ENCODE measurements at places on chromosomes 6 and 20. TPM values are rescaled to one million over a fixed set of nuclear protein-coding genes. Genes with fewer than 3 reads are reported as not detected.

DNA sequence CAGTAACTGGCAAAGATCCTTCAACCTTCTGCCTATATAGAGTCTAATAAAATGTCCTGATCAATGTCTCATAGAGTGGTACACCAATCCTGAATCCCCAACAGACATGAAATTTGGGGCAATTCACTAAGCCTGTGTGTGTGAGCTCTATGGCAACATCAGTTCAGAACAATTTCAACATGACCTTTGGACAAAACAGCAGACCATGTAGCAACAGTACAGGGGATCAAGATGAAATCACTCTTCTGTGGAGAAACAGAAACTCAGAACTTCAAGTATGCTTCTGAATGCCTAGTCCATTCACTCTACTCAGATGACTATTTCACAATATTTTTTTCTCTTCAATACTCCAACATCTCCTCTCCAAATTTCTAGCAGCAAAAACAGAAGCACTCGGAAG lies 49.1 kb upstream of the OPRM1 start:
- no peak for DNase-seq

DNA sequence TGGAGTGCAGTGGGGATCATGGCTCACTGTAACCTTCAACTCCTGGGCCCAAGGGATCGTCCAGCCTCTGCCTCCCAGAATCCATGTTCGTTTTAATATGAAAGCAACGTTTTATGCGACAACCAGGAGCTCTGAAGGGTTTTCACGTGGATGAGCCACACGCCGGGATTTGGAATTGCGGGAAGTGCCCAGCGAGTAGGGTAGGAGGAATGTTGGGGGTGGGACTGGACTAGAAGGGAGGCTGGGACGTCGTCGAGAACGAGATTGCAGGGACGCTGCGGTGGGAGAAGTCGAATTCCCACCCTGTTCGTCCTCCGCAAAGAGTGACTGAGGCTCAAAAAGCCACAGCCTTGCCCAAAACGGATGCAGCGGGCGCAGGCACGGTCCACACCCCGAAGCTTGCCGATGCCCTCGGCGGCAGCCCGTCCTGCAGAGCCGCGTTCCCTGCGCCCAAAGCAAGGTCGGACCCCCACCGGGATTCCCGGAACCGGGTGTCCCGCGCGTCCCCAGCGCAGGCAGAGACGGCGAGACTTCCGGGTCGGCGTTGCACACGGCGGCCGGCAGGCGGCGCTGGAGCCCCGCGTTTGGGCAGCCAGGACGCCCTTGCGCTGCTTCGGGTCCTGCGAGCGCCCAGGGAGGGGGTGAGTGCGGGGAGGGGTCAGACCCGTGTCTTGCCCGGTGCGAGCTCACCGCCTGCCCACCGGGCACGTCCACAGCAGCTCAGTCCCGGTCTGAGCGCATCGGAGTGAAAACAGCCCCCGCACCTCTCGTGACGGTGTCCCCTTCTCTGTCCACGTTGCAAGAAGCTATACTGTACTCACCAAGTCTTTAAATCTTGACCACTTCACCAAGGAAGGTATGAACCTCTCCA lies 87.8 kb downstream of the DHX35 start:
- DNase-seq = peak; percentile 93

DNA sequence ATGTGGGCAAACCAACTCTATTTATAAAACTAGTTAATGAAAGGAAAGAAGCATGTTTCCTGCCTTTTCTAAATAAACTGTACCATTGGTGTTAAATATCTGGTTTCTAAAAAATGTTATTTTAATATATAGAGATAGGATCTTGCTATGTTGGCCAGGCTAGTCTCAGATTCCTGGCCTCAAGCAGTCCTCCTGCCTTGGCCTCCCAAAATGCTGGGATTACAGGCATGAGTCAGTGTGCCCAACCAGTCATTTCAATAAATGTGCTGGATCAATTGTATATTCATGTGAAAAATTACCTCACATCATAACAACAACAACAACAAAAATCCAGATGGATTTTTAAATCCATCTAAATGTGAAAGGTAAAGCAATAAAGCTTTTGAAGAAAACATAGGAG lies 80.3 kb downstream of the CDS2 start:
- no peak for DNase-seq

DNA sequence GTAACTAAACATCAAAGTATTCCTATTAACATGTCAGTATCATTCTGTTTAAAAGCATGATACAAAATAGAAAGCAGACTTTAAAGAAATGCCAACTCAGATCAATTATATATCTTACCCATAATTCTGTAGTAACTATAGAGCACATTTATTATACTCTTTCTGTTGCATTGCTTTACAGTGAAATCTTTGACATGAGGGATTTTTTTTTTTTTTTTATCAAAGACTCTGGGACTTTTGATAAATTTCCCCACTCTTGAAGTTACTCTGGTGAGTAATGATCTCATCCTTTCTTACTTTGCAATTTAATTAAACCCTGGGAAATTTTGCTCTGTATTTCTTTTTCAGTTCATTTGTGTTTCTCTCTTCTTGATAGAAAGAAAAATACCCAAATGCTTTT lies 17.4 kb downstream of the ADGRF4 start:
- DNase-seq = no peak

DNA sequence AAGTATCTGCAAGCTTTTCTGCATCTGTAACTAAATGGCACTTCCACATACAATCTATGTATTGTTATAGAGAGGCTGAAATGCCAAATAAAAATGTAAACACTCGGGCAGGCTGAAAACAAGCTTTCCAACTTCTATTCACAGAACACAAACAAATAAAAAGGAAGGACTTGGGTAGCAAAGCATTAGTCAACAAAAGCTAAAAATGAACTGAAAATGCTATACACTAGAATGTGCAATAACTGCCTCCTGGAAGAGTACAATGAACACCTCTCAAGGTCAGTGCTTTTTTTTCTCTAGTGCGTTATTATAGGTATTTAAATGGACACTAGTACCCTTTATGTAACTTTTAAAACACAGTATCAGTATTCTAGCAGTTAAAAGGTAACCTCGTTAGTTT lies 31.4 kb downstream of the STK38 start:
- DNase-seq = no peak

Gene UCKL1
- 44.3 TPM for total RNA-seq

Gene MCM3
- 32.7 TPM for total RNA-seq

- DNase-seq = no peak
These were observed 11.5 kb downstream of the ATP9A start for GRCh38 chr20:51756653-51757052.

- peak; percentile 52 for DNase-seq
These were observed 94.4 kb upstream of the CD93 start for GRCh38 chr20:23180451-23180921.

DNA sequence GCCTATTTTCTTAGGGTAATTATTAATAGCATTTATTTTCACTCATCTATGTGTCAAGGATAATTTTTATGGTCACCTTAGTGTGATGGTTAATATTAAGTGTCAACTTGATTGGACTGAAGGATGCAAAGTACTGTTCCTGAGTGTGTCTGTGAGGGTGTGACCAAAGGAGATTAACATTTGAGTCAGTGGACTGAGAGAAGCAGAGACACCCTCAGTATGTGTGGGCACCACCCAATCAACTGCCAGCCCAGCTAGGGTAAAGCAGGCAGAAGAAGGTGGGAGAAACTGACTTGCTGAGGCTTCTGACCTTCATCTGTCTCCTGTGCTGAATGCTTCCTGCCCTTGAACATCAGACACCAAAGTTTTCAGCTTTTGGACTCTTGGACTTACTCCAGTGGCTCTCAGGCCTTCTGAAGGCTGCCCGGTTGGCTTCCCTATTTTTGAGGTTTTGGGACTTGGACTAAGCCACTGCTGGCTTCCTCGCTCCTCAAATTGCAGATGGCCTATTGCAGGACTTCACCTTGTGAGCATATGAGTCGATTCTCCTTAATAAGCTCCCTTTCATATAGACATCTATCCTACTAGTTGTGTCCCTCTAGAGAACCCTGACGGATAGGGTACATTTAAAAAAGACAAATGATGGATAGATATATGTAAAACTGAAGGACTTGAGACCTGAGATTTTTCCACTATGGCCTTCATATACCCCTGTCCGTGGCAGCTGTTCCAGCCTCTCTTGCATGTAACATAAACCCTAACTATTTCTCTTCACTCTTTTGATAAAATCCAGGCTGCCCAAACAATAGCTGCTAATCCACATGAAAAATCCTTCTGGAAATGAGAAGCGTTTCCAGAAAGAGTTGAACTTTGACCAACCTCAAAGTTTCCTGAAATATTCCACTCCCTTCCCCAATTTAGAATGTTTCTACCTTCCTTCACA lies 62.1 kb upstream of the RGS17 start:
- DNase-seq = no peak

- peak; percentile 38 for DNase-seq
These were observed 4.9 kb downstream of the ELMO2 start for GRCh38 chr20:46401478-46401860.

Data from stomach (tissue), 19 donors.